ENCODE measurements at places on chromosomes 2 and 18.

- no peak for DNase-seq
Measured at GRCh38 chr2:15747603-15748471, 156.2 kb downstream of the DDX1 start.

DNA sequence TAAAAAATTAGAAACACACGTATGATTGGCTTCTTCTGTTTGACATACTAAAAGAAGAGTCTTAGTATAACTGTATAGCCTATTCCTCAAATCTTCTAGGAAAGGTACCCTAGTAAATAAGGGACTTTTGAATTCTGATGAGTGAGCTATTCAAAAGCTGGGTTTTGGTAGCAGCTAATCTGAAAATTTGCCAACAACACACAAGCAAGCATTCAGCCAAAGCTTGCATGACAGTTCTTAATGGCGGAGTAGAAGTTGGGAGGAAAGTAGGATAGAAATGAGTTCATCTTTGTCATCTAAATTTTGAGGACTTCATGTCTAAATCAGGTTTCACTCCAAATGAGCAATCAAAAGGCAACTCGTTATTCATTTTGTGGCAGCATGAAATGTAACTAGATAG lies 813.0 kb downstream of the MBD2 start:
- DNase-seq: no peak

GRCh38 chr2:152050915-152051314 lies 47.9 kb downstream of the CACNB4 start:
- no peak for DNase-seq

GRCh38 chr2:38259311-38259710 lies 117.8 kb downstream of the ATL2 start:
- DNase-seq: no peak

DNA sequence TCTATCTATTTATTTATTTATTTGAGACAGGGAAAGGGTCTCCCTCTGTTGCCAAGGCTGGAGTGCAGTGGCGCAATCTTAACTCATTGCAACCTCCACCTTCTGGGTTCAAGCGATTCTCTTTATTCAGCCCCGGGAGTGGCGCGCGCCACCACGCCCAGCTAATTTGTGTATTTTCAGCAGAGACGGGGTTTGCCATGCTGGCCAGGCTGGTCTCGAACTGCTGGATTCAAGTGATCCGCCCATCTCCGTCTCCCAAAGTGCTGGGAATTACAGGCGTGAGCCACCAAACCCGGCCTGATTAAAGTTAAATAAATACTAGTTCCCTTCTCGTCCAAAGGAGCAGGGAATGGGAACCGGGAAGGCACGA lies 4.2 kb upstream of the CTDSP1 start:
- DNase-seq: no peak

DNA sequence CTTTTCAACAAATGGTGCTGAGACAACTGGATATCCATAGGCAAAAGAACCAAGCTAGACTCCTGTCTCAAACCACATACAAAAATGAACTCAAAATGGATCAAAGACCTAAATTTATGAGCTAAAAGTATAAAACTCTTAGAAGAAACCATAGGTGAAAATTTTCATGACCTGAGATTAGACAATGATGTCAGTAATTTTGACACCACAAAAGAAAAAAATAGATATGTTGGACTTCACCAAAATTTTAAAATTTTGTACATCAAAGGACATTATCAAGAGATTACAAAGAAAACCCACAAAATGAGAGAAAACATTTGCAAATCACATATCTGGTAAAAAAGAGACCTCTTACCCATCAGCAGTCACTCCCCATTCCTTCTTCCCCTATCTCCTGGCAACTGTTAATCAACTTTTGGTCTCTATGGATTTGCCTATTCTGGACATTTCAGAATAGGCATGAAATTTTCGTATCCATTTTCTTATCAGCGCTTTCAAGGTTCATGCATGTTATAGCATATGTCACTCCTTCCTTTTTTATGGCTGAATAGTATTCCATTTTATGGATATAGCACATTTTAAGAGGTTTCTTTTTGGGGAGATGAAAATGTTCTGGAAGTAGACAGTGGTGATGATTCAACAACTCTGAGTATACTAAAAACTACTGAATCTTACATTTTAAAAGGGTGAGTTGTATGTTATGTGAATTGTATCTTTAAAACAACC lies 43.3 kb downstream of the FAM178B start:
- no peak for DNase-seq

GRCh38 chr2:68387408-68388350 lies 22.6 kb downstream of the PLEK start:
- no peak for DNase-seq

- DNase-seq: no peak
Measured at GRCh38 chr2:159427048-159427447, 140.5 kb upstream of the WDSUB1 start.

DNA sequence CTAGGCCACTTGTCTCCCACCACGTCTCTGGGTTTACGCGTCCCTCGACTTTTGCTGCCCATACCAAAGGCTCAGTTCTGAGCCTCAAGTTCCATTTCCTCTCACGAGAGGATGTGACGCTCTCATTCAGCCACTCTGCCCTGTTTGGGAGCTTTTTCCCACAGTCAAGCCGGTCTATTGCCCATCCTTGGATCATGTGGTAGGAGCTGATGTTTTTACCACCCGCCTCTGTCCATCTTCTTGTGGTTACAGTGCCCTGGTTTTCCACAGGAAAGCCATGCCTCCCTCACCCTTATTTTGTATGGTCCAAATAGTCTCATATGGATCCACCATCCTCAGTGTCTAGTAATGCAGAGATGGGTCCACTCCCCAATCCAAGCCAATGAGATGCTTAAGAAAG lies 20.4 kb downstream of the FBXO36 start:
- no peak for DNase-seq

GRCh38 chr2:179817181-179817841 lies 44.1 kb downstream of the ZNF385B start:
- DNase-seq: no peak

DNA sequence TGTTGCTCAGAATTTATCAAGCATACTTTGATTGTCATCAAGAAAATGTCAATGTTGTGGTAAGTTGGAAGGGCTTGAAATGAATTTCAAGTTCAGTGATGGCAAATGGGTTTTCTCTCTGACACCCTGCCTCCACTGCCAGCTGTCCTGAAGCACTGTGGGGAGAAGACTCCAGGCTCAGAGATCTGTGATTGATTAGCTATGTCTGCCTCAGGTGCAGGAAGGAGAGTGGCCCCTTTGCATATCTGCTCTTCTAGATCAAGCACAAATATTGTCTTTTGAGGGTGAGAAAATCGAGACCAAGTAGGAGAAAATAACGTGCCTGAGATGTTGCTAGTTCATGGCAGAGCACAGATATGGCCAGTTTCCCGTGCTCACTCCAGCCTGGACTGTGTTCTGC lies 178.8 kb upstream of the GLI2 start:
- no peak for DNase-seq

- DNase-seq: no peak
Measured at GRCh38 chr2:69584127-69584889, 59.2 kb downstream of the AAK1 start.

DNA sequence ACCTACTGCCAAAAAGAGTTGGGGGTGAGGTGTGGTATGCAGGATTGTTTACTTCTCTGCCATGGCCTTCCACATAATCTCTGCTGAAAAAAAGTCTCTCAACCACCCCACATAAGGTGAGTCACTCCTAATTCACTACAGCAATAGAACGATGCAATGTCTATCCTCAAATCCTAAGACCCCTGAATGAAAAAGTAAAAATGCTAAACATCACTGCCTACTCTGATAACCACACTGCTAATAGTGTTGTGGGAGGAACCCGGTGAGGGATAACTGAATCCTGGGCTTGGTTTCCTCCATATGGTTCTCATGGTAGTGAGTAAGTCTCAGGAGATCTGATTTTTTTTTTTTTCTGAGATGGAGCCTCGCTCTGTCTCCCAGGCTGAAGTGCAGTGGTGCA lies 252.5 kb downstream of the PIEZO2 start:
- no peak for DNase-seq

DNA sequence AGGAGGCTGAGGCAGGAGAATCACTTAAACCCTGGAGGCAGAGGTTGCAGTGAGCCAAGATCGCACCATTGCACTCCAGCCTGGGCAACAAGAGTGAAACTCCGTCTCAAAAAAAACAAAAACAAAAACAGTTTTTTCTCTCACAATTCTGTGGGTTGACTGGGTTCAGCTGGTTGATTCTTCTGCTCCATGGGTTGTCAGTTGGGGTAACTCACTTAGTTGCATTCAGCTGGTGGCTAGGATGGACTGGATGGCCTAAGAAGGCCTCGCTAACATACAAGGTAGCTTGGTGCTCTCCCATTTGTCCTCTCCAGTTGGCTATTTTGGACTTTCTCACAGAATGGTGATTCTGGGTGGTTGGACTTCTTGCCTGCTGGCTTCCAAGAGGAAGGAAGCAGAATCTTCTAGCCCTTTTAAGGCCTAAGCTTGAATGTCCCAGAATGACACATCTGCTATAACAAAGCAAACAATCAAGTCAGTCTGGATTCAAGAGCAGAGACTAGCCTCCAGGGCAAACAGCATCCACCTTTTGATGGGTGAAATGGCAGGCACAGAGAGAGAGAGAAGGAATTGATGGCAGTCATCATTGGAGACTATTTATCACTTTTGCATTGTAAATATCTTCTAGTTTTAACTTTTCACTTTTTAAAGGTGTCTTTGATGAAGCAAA lies 17.9 kb downstream of the LAMA3 start:
- DNase-seq: no peak

DNA sequence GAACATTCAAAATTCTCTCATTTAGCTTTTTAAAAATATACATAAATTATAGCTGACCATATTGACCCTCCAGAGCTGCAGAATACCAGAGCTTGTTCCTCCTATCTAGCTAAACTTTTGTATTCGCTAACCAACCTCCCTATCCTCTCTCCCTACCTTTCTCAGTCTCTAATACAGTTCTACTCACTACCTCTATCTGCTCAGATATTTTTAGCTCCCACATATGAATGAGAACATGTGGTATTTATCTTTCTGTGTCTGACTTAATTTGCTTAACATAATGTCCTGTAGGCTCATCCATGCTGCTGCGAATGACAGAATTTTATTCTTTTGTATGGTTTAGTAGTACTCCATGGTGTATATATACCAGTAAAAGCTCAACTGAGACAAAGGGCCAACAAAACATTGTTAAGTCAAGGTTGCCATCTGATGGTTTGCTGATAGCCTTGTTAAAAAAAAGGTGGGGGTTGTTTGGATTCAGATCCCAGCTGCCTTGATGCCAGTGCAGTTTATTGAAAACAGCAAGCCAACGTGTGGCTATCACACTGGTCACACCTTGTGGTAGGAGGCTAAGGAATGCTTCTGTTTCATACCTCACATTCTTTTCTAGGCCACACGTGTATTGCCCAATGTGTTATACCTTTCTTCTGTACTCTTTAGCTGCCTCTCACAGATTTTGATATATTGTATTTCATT lies 101.5 kb downstream of the VWA3B start:
- no peak for DNase-seq

GRCh38 chr2:170739507-170740046 lies 24.4 kb downstream of the SP5 start:
- no peak for DNase-seq

DNA sequence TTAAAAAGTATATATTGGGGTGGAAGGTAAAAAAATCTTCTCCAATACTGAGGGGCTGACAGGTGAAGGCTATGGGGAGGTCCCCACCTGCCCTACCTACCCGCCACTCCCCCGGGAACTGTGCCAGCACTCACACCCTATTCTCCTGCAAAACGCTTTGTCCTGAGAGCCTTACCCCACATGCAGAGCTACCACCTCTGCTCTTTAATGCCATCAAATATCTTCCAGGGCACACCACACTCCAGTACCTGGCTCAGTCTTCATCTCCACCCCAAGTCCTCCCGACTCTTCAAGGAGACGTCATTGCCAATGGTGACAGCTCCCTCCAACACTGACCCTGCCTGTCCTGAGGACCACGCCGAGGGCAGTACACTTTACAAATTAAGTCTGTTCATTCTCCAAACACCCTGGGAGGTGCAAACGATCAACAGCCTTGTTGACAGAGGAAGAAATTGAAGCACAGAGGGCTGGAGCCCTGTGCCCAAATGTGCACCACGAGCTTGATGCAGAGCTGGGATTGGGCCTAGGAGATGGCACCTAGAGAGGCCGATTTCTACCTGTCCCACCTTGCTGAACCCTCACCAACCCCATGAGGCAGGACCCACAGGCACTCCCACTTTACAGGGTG lies 6.0 kb upstream of the GPR55 start:
- DNase-seq: no peak

DNA sequence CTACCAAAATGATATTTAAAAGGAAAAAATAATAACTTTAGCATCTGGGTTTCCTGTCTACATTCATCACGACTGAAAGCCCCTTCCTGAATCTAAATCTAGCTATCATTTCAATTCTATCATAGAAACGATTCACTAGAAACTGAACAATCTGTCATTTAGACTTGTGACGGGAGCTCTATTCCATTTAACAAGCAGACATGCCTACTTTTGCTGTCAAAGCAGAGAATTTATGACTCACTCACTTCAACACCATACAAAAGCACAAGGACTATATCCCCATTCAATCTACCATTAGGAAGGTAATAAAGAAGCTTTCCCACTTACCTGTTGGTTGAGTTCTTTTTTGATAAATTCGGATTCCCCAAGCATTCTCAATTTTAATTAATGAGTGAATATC lies 1072.3 kb downstream of the LRP1B start:
- no peak for DNase-seq

DNA sequence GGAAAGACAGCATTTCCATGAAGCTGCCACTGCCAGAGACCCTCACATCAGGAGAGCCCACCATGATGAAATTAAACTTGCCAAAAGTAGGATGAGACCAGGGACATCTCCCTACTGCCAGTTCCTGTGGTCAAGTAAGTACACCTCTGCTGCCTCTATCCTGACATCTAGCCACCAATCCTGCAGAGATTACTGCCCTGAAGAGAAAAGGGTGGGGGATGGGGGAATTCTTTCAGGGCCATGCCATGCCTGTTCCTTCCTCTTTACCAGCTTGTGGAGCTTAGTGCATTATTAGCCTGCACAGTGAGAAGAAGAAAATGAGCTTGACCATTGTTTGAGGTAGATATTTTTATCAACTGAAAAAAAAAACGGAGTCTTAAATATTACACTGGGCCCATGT lies 397.2 kb upstream of the CDH2 start:
- no peak for DNase-seq

DNA sequence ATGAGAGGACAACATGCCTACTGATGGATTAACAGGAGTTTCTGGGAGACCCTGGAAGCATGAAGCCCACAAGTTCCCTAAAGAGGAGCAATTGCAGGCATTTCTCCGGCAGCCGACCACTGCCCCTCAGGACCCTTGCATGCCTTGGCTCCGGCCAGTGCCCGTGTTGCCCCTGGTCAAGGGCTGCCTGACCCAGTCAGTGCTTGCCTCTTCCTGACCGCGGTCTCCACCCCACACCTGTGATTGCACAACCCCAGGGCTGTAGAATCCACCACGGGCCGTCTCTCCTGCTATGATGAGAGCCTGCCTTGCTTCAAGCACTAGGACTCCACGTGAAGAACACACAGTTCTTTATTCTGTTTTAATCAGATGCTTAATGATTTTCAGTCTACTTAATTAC lies 127.5 kb downstream of the GLI2 start:
- DNase-seq: no peak

GRCh38 chr2:68290901-68291300 lies 28.8 kb downstream of the CNRIP1 start:
- DNase-seq: no peak

GRCh38 chr2:60551240-60552077 lies 2.0 kb downstream of the BCL11A start:
- DNase-seq: no peak

GRCh38 chr2:208189069-208189809 lies 591 bp downstream of the C2orf80 start:
- no peak for DNase-seq

Measured in NCI-H2081 treated with DMSO at 0.1 percent for 48 hours (cell line).